ENCODE measurements at places on chromosomes 3 and 15.

DNA sequence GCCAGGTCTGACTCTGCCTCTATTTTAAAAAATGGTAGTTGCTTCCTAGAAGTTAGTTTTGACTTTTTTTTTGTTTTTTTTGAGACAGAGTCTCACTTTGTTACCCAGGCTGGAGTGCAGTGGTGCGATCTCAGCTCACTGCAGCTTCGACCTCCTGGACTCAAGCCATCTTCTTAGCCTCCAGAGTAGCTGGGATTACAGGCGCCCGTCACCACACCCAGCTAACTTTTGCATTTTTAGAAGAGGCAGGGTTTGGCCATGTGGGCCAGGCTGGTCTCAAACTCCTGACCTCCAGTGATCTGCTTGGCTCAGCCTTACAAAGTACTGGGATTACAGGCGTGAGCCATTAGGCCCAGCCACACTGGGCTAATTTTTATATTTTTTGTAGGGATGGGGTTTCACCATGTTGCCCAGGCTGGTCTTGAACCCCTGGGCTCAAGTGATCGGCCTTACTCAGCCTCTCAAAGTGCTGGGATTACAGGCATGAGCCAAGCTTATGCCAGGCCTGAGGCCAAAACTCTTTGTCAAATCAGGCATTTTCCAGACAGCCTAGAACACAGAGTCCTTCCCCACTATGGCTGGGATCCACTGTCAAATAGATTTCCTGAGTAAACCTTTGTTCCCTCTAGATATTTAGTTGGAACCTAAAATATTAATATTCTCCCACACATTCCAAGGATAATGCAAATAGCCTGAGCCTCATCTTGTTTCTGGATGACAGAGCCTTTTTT, 13.7 kb downstream of the C3orf62 start:
- DNase-seq: no peak

DNA sequence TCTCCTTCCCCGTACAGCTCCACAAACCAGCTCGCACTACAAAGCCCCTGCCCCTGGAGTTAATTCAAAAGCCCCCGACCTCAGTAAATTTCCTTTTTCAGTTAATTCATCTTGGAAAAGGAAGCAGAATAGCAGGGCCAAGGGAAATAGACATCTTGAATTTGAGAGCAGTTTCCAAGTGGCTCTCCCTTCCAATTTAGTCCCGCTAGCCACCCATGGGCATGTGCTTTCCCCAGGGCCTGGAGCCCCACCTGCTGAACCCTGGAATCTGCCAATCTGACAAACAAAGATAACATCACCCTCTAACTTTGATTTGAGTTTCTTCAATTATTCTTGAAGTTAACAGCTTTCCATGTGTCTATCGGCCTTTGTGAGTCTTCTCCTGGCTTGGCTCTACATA, 31.7 kb downstream of the PRR20G start:
- no peak for DNase-seq

DNA sequence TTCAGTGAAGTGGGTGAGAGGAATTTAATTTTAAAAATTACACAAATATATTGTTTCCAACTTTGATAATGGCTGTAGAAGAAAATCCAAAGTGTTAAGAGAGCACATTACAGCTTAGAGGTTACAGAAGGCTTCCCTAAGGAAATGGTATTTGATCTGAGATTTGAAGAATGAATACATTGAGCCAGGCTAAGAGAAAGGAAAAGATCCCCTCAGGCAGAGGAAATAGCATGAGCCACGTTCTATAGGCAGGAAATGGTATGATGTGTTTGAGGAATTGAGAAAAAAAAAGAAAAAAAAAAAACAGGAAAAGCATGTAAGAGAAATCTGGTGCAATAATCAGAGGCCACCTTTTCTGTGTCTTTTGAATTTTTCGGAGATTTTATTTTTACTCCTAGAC, 48.6 kb downstream of the UNC13C start:
- no peak for DNase-seq

DNA sequence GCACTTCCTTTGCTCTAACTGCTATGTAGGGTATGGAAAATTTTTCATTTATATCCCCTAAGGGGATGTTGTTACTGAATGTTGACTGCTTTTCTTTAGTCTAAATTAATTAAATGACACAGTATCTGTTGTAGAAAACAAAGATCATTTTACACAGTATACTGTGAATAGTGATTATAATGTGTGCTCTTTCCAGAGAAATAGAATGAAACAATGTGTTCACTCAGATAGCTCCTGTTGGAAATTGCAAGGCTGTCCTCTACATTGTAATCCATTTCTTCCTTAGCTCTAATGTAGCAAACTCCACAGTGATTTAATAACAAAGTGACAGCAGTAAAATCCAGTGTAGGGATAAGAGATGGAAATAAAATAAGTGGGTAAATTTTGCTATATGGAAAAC, 159.0 kb upstream of the VEPH1 start:
- DNase-seq: no peak

DNA sequence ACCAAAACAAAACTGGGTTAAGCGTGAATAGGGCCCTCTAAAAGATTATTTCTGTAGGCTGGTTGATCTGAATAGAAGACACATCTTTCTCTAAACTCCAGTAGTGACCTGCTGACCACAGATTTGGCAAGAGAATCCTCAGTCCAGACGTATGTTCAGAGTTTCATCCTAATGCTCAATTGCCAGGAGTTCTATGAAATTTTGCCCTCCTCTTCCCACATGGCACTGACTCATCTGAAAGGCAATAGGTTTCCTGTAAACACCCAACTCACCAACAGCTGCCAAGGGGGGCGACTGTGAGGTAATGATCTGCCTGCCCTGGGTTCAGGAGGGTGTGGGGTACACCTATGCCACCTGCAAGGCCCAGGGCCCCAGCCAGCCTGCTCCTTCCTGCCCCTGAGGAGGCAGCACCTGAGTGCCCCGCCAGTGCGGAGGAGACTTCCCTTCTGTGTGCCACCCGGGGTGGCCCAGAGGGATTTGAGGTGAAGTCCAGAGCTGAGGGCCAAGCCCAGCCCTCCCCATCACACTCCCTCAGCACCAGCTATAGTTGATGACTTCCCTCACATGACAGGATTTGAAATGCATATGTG, 8.4 kb upstream of the PLA2G4D start:
- peak; percentile 36 for DNase-seq

GRCh38 chr15:63041974-63042876, at the start of gene TPM1:
TPM1 (plus strand) TSS chr15:63042747; CDS start chr15:63042830, 83 bp downstream.
- peak; percentile 95 for DNase-seq

DNA sequence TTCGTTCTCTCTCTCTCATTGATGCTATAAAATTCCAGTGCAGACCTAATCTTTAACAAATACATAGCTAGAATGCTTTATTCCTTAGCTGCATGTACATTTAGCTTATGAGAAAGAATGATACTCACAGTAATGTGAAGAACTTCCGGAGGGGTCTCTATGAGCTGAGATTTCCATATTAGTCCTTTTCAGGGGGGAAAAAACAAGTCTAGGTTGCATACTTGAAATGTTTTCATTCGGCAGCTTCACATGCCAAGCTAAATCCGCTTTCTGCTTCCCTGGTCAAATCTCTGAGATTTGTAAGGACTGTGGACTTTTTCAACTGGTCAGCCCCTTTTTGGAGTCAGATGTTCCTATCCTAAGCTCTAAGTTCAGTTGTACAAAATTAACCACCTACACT, 111.5 kb upstream of the COL8A1 start:
- DNase-seq: no peak

GRCh38 chr3:53702776-53703530, 143.3 kb downstream of the CHDH start:
- DNase-seq: no peak

- DNase-seq: no peak
These were observed 89.5 kb downstream of the RAB11A start for GRCh38 chr15:65958835-65959234.

DNA sequence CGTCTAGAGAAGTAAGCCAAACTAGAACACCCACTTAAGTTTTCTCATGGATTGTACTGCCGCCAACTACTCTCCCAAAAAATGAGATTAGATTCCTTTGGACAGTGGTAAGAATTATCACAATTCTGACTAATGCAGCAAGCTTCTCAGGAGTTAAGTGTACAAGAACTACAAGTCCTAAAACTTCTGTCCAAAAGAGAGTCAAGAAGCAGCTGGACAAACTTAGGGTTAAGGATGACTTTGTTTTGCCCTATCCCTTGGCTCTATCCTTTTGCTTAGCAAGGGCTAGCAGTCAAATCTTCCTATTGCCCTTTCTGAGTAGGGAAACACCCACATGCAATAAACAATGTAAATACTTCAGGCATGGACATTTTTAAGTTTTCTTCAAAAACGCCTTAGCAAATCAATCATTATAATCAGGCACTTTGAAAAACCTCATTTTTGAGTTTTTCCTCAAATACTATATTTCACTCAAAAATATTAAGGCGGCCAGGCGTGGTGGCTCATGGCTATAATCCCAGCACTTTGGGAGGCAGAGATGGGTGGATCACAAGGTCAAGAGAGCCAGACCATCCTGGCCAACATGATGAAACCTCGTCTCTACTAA, 19.5 kb downstream of the RAF1 start:
- DNase-seq: peak; percentile 77

DNA sequence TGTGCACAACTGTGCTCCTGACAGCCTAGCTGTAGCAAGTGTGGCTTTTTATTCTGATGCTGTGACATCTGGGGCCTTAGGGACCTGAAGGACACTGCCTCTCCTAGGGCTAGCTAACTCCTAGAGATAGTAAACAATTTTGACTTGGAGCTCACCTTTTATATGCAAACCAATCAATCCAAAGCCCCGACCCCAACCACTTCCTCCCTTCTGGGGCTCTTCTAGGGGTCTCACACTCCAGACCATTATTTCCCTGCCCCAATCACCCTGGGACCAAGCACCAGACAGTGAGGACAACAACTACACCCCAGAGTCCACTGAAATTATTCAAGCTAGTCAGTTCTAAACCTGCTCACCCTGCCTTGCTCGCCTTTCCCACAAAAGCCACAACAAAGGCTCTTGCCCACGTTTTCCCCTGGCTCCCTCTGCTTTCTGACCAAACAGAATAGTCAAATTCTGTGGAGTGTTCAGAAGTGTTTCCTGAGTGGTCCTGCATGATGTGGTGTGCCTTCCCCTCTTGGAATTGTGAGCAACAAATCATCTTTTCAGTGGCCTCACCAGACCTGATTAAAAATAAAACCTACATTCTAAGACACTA, 84.2 kb upstream of the WNT5A start:
- DNase-seq: no peak

DNA sequence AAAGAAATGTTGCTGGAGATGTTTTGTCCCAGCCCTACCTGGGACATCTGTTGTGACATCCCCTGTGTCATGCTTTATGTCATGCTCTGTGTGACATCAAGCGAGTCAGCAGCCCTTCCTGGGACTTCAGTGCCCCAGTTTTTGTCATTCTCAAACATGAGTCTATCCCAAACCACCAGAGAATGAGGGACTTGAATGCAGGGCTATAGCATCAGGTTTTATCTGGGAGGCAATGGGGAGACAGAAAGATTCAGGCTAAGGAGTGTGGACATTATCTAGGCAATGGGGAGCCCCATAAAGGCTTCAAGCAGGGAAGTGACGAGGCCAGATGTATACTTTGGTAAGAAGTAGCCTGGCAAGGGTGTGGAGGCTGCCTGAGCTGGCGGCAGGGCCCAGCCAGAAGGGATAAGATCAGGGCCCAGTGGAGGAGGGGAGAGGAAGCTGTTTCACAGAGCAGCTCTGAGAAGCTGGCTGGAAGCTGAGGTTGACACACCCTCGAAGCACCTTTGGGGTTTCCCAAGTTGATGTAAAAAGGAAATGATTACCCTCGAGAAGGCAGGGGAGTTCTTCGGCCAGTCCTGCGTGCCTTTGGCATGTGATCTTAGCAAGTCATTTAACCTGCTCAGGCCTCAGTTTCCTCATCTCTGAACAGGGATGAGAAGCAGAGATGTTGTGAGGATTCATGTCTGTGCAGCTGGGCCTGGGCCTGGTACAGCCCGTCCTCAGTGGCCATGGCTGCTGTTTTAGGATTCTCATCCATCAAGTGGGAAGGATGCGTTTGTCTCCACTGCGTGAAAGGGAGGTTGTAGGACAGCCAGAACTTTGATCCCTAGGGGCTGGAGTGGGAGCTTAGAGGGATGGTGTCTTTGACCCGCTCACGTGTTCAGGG, 34.3 kb downstream of the IRAK2 start:
- peak; percentile 46 for DNase-seq

- DNase-seq: no peak
These were observed 57.9 kb upstream of the DCUN1D1 start for GRCh38 chr3:183038221-183038620.

DNA sequence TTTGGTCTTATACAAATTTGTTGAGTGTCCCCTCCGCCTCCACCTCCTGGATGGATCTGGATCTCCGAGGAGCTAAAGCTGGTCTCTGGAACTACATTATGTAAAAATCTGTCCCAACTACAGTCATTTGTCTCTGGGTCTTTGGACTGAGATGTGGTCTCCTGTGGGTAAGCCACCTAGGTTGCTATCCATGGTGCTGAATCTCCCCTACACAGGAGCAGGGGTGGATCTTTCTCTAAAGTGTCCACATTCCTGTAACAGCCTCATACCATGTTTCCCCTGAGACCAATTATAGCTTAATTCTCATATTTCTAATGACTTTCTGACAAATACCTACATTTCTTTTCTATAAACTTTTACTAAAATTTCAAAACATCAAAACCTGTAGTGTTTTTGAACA, 625.8 kb downstream of the TAFA4 start:
- no peak for DNase-seq

DNA sequence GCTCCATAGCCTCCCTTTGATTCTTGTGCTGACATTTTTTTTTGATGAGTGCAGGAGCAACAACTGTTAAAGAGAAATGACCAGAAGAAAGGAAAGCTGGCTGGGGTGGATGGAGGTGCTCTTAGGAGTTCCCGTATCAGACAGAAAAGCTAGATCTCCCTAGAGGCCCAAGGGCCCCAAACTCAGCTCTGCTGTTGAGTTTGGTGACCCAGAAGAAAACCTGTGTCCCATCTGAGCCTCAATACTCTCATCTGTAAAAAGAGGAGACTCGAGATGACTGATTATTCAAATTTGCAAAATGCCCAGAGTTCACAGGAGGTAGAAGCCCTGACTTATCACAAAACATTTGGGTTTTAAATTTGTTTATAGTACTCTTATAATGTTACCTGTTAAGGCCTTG, 142.4 kb downstream of the TIGIT start:
- no peak for DNase-seq

GRCh38 chr15:89398896-89399237, 64.2 kb upstream of the POLG start:
- DNase-seq: no peak

DNA sequence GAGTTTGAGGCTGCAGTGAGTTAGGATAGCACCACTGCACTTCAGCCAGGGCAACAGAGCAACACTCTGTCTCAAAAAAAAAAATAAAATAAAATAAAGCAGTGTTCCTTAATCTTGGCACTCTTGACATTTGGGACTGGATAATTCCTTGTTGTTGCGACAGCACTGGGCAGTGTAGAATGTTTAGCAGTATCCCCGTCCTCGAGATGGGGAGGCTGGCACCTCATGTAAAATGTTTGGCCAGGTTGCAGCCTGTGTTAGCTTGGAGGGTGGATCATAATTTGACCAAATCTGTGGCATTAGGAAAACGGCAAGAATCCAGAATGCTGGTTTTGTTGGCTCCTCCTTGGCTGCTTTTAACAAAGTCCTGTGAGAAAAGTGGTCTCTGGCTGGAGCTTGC, 47.0 kb downstream of the ZNF445 start:
- DNase-seq: no peak
